CD4-positive, alpha-beta T cell treated with Interferon gamma for 1 hour (primary cell): ENCODE measurements at places on chromosomes 11 and 22.

GRCh38 chr11:41118521-41118920 lies 340.9 kb downstream of the LRRC4C start:
- DNase-seq = no peak

- DNase-seq = no peak
Observed at GRCh38 chr11:109308551-109308950, 113.4 kb upstream of the C11orf87 start.

- DNase-seq = no peak
Observed at GRCh38 chr11:57641011-57641807, 8.5 kb downstream of the YPEL4 start.

DNA sequence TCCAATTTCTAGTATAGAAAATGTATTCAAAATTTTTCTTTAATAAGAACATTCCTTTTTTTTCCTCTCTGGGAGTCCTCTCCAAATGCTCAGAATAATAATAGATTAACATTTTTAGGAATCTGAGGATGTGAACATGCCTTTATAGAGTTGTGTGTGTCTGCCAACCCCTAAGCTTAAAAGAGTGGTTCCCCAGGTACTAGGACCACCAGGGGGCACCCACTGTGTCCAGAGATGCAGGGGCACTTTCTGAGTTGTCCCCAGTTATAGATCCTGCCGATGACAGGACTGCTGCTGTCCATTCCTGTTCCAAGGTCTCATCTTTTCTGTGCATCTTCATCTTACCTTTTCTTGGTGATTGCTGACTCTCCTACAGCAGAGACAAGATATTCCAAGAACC lies 27.0 kb upstream of the MICAL2 start:
- no peak for DNase-seq

- no peak for DNase-seq
Observed at GRCh38 chr11:101327908-101328307, 198.3 kb upstream of the PGR start.
